Activated CD8-positive, alpha-beta T cell treated with anti-CD3 and anti-CD28 coated beads for 36 hours (primary cell): ENCODE measurements at places on chromosomes 3 and 15. TPM values are rescaled to one million over a fixed set of nuclear protein-coding genes. Genes with fewer than 3 reads are reported as not detected.

DNA sequence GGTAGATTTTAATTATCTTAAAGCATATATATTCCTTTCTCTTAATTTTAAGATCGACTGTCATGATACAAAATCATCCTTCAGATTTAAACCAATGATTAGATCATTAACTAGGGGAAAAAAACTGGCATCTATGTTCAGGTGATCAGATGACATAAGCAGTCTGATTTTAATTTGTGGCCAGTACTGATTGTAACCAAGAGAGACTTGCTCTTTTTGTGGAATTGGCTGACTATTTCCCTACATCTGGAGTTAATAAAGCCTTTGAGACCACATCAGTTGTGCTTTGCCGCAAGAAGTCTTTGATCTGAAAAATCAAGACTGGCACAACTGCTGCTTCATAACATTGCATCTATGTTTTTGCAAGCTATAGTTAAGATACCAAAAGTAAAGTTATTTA is 148.4 kb upstream of the CGNL1 start:
- no peak for DNase-seq

DNA sequence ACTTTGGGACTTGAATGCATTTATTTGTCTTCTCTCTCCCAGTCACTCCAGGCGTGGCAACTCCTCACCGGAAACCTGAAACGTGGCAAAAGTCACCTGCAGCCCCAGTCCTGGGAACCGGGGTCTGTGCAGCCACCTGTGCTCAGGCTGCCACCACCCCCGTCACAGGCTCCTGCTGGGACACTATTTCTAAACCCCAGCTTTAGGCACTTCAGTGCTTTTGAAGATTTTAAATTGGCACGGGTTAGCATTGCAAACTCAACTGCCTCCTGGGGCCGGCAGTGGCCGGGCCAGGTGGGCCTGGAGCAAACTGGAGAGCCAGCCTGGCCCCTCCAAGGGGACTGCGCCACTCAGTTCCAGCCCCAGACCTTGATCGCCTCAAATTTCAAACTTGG is 146.7 kb upstream of the IQSEC1 start:
- DNase-seq: no peak

SH3GL3 gene
- total RNA-seq: not detected

DNA sequence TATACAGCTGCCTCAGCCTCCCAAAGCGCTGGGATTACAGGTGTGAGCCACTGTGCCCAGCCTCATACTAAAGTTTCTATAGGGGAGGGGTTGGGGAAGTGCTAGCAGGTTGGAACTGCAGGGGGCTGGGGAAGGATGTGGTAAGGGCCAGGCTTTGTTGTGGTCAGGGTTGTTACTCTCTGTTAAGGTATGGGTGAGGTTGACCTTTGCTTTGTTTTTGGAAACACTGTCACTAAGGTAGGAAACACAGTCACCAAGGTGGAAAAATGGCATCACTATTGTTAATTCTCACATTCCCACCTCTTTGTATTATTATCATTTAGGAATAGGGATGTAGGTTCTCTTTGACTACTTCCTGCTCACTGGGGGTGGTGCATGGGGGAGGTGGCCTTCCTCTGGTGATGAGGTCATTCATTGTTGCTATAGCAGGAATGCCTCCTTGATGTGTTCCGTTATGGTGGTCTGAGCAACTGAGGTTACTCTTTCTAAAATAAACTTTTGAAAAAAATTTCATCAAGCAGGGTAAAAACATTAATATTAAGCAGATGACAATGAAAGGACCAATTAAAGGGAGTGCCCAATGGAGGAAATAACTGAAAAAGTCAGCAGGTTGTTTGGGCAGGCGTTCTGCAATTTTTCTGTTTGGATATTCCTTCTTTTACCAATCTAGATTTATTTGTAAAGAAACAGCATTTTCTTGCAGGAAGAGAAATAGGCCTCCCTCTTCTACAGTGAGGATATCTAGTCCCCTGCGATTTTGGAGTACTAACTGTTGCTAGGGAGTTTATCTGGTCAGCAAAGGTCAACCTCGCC is 150.5 kb downstream of the WDR76 start:
- DNase-seq: peak; percentile 95
